Central memory CD4-positive, alpha-beta T cell (primary cell): ENCODE measurements at places on chromosomes 12 and 14.
A peak's percentile ranks its signal among the peaks of the same experiment; 100 is the strongest.

DNA sequence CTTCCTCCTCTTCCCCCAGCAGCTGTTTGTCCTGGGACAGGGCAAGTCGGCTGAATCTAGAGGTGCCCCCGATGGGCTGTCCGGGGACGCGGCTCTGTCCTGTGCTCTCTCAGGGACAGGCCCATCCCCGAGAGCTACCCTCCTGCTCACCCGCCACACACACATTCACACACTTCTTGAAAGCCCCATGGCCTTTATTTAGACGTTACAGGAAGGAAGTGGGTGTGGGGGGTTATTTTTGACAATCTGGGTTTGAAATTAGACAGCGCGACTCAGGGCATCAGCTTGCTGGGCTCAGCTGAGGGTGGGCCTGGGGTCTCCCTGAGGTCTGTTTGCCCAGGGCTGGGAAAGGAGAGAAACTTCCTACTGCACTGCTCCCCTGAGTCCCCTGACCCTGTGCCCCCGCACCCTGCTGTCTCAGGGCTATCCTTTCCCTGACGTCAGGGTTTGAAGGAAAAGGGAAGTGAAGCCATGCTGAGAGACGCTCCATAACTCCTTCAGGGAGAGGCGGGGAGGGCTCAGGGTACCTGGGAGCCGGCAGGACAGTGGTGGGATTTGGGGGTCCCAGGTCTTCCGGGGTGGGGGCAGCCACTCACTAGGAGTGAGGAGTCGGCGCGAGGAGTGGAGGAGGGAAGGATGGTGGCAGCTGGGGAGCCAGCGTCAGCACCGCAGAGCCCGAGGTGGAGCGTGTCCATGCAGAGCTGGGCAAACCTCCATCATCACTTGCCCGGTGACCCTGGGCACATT lies 8.1 kb downstream of the PTPN6 start:
- peak; percentile 88 for DNase-seq

DNA sequence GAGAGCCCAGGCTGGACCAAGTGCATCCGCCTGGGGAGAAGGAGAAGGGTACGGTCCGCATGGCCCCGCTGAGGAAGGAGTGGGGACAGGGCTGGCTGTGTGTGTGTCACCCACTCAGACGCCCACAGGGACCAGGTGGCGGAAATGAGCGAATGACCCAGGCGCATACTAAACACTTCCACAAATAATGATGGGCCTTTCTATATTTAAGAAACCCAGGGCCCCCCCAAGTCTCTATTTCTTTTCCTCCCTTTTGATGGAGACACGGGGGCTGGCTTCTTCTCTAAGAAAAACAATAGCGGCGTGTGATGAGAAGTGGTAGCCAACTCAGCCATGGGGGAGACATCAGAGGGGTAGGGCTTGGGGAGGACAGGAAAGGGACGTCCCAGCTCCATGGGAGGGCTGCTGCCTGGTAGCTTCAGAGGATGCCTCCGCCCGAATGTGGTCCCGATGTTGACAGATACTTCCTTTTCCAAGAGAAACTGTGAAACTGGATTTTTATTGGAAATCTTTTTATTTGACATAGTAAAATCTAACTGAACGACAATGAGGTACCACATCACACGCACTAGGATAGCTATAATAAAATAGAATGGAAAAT lies 6.3 kb upstream of the MAP1LC3B2 start:
- DNase-seq: no peak

DNA sequence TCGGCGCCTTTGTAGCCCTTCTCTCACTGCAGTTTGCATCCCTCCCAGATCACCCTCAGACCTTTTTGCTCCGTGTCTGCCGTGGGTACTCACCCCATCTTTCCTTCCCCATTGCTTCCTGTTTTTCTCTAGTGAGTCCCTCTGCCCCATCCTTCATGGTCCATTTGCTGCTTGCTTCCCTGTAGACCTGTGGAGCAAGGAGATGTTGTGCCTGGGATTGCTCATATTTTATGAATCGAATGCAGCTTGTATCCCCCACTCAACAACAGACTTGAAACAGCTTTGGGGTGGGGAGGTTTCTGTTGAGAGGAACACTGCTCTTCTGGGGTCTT lies 661 bp downstream of the DENR start:
- DNase-seq: no peak

- DNase-seq: no peak
These were observed 110.9 kb downstream of the GPATCH2L start for GRCh38 chr14:76262641-76263040.

- DNase-seq: peak; percentile 71
These were observed at the start of gene EMP1 for GRCh38 chr12:13196130-13196921. TSS of gene EMP1 (plus strand) at chr12:13196726. CDS start at chr12:13211511, 14,785 bp downstream.

DNA sequence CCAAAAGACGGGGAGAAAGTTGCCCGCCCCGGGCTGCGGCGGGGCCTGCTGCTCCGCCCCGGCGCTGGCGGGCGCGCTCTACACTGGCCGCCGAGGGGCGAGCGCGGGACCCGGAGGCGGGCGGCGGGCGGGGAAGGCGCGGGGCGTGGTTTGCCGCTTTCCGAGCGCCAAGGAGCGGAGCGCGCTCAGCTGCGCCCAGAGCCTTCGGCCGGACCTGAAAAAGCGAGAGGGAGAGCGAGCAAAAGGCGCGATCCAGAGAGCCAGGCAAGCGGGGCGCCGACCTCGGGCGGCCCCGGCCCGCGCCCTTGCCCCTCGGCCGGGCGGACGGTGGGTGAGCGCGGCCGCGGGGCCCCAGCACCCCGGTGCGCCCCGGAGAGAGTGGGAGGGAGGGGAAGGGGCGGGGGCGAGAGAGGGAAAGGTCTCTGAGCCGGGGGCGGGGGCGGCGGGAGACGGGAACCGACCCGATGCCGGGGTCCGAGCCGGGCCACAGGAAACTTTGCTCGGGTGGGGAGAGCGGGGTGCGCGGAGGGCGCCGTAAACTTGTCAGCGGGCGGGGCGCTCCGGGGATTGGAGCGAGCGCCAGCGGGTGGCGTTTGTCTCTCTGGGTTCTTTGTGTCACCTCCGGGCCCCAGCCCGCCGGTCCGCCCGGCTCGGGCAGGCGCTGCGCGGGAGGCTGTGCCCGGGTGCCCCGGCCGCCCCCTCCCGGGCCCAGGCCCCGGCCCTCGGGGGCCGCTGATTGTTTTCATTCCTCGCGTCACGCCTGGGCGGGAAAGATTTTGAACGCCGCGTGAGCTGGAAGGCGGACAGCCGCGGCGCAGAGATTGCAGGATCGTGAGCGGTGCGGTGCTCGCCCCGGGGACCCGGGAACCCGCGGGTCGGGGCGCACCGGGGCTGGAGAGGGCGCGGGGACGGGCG lies at the start of gene SYNE2:
TSS of gene SYNE2 (plus strand) at position 188 of the 915 bp plus-strand sequence. CDS start 56,145 bp downstream, outside the sequence.
- peak; percentile 78 for DNase-seq

- DNase-seq: no peak
These were observed 177.6 kb downstream of the PDZRN4 start for GRCh38 chr12:41365653-41366171.

DNA sequence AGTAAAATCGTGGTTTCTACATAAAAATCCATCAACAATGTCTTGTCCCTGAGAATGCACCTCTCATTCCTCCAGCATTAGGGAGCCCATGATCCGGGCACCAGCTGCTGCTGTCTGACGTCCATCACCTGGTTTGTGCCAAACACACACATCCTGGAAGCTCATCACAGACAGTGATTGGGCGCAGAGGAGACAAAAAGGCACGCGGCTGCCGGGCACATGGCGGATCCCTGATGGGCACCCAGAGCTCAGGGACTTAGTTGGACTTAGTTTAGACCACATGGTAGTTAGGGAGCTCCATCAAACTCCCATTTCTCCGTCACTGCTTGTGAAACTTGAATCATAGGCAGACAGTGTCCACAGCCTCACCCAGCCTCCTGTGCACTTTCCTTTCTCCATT lies 1059.3 kb downstream of the TMEM121 start:
- no peak for DNase-seq

GRCh38 chr12:6821591-6822425 lies at the start of gene GPR162:
TSS of gene GPR162 (plus strand) at chr12:6821821. CDS start at chr12:6823899, 2,078 bp downstream.
- DNase-seq: no peak

DNA sequence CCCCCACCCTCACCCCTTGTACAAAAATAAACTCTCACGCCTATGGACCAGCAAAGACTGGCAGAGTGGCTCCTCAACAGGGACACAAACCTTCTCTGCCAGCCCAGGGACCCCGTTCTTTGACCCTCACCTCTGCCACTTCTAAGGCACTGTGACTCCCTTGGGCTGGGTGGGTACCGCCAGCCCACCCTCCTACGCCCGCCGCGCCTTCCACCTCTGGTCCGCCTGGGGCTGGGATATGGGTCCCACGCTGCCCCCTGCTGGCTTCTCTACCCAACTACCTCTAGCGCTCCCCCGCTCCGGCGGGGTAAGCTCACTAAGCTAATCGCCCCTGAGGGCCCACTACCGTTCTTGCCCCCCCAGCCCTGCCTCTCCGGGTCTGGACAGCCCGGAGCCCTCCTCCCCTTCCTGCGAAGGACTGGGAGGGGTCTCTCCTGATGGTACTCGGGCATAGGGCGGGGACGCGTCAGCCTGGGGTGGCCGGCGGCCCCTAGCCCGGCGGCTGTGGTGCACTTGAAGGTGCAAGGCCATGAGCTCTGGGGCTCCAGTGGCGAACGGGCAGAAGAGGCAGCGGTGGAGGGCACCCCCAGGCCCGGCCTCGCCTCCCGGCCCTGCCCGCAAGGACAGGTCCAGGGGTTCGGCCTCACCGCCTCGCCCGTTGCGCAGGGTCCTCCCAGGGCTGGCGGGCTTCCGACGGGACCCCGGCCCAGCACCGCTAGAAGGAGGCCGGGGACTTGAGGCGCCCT lies 8.1 kb downstream of the ZNF219 start:
- DNase-seq: no peak

GRCh38 chr12:116916714-116917114 lies 6.0 kb downstream of the FBXW8 start:
- no peak for DNase-seq

- no peak for DNase-seq
These were observed 11.7 kb upstream of the COL2A1 start for GRCh38 chr12:48015954-48016353.

- no peak for DNase-seq
These were observed 1.4 kb downstream of the PTHLH start for GRCh38 chr12:27971121-27971489.

- DNase-seq: no peak
These were observed 148.0 kb downstream of the SLC38A4 start for GRCh38 chr12:46677749-46678148.

DNA sequence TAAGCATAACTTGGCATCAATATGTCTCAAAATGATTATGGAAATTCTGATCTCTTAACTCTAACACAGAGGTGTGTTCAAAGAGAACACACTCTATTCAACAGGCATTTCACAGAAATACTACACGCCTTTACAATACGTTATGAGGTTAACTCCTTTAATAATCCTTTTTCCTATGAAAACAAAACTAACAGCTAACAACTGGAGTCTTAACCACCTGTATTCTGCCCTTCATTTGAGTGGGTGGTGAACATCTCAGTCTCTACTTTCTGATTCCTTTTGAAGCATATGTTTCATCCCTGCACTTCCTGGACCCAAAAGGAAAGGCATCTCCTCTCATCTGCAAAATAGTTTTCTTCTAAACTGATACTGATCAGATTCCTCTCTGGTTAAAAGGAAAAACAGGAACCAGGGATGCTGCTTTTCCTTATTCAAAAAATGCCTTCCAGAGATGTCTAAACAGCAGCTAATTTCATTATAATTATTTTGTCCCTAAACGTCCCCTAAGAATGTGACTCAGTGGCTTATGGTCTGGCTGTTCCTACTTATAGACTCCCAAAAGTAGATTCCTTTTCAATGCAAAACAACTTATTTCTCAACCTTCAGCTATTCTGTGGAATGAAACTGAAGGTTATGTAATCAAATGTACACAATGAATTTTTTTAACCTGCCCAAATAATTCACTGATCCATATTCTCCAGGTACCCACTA lies 24.1 kb downstream of the ITPR2 start:
- no peak for DNase-seq
